Ascending aorta (tissue), 2 donors: ENCODE measurements at places on chromosomes 1 and 21. TPM values are rescaled to one million over a fixed set of nuclear protein-coding genes. Genes with fewer than 3 reads are reported as not detected.

Gene MOB3C
- total RNA-seq, result 16.1 TPM

DNA sequence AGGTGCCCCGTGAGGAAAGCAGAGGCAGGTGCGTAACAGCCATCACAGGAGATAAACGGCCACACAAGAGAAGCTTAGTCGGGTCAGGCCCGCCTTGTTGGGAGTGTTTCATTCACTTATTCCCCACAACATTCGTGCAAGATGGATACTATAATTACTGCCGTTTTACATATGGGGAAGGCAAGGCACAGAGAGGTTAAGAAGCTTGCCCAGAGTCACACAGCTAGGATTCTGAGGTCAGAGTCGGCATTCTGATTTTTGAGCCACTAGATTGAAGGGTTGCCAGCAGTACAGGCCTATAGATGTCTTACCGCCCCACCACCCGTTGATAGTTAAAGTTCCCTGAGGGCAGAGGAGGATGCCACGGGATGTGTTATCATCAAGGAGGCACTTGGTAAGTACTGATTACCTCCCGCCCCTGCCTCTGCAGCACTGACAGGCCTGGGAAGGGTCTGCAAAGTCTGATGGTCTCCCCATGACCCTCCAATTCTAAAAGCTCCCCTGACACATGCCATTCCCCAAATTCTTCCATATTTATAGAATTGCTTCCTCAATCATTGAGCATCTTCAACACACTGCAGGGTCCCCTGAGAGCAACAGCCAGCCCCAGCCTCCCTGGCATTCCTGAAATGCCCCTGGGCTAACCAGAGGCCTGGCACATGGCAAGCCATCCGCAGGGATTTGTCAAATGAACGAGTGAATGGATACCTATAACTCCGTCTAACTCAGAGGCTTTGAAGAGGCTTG, 74.7 kb upstream of the CLDN14 start:
- no peaks in the 10 kb centered on the region for H3K27me3 ChIP-seq
- H3K4me1 ChIP-seq, result no peaks in the 10 kb centered on the region
- DNase-seq, result no peak
- no peak overlapping the region for H3K4me3 ChIP-seq
- H3K36me3 ChIP-seq, result no peaks in the 10 kb centered on the region

- H3K27me3 ChIP-seq, result no peaks in the 10 kb centered on the region
- no peak overlapping the region for H3K4me3 ChIP-seq
- no peaks in the 10 kb centered on the region for H3K4me1 ChIP-seq
- DNase-seq, result no peak
- no peaks in the 10 kb centered on the region for H3K36me3 ChIP-seq
- H3K27ac ChIP-seq, result no peak overlapping the region
Measured at GRCh38 chr1:112881742-112882127, 74.3 kb downstream of the SLC16A1 start.

- H3K27ac ChIP-seq, result no peak within 1 kb of the TSS
- H3K36me3 ChIP-seq, result no peaks in the 10 kb centered on the region
- no peaks in the 10 kb centered on the region for H3K27me3 ChIP-seq
- no peak for DNase-seq
- H3K4me3 ChIP-seq, result no peak within 1 kb of the TSS
- no peaks in the 10 kb centered on the region for H3K4me1 ChIP-seq
Measured at GRCh38 chr1:182061594-182061993, at the start of gene ZNF648. Gene ZNF648, minus strand, starts transcription at chr1:182061712. Its CDS starts 3,702 bp downstream, at chr1:182058010.

GRCh38 chr1:216919060-216919970, 196.1 kb upstream of the ESRRG start:
- H3K4me3 ChIP-seq, result no peak overlapping the region
- no peaks in the 10 kb centered on the region for H3K4me1 ChIP-seq
- no peaks in the 10 kb centered on the region for H3K36me3 ChIP-seq
- DNase-seq, result no peak

- H3K4me3 ChIP-seq, result no peak overlapping the region
- no peaks in the 10 kb centered on the region for H3K36me3 ChIP-seq
- no peaks in the 10 kb centered on the region for H3K27me3 ChIP-seq
- DNase-seq, result no peak
- peaks cover 2% of the 10 kb centered on the region for H3K4me1 ChIP-seq
Measured at GRCh38 chr1:205962821-205963221, 19.6 kb upstream of the SLC26A9 start.

Gene BSDC1
- 56.1 TPM for total RNA-seq
